ENCODE measurements at places on chromosomes 7 and 10.

DNA sequence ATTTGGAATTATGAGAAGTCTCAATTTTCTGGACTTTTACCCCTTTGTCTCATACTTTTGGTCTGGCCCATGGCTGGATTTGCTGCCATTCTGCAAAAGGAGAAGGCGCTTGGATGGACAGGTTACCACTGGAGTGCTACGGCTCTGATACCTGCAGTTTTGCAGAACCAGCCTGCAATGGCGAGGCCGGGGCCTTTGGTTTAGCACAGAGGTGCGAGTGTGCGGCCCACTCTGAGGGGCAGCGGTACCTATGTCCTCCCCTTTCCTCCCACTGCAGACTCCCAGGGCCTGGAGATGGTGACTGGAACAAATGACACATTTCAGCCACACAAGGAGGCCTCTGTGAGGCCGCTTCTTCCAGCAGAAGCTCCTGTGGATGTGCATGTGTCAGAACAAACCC, 11.9 kb downstream of the ZNF777 start:
- no peak for DNase-seq

DNA sequence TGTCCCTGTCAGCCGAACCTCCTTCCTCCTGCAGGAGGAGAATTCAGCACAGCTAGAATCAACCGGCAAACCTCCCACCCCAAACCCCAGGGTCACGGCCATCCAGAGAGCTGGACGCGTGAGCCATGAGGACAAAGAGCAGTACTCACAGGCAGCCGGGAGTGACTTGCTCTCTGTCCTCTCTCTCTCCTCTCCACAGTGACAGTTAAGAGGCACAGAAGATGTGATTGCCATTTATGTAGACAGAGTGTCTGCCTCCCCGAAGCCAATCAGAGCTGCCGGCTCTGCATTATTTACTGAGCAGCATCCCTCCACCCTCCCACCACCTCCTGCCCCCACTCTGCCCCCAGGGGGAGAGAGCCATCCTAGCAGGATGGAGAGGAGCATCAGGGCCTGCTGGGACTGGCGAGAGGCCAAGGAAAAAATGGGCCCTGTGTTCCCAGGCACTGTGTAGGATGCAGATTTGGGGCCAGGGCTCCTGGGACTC, 4.3 kb downstream of the DDC start:
- no peak for DNase-seq

- DNase-seq, result peak; percentile 36
These were observed 132.0 kb downstream of the PRKAG2 start for GRCh38 chr7:151744656-151745638.

GRCh38 chr10:63965846-63966245, 444.6 kb downstream of the REEP3 start:
- DNase-seq, result no peak
